Foreskin keratinocyte (primary cell): ENCODE measurements at places on chromosomes 1 and 21.

DNA sequence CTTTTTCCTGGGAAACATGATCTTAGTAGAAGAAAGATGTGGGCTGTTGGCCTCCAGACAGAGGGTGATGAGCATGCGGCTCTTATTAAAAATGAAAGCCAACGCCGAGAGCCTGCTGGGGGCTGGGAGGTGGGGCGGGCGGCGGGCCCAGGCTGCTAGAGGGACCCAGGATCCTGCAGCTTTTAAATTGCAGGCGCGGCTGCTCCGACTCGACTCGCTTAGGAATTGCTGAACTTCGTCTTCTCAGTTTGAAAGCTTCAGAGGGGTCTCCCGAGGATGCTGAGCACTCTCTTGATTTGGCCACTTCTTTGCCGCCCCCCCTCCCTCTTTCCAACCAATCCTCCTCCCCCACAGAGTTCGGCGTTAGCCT lies 1.2 kb downstream of the AGPAT3 start:
- no peak for DNase-seq

DNA sequence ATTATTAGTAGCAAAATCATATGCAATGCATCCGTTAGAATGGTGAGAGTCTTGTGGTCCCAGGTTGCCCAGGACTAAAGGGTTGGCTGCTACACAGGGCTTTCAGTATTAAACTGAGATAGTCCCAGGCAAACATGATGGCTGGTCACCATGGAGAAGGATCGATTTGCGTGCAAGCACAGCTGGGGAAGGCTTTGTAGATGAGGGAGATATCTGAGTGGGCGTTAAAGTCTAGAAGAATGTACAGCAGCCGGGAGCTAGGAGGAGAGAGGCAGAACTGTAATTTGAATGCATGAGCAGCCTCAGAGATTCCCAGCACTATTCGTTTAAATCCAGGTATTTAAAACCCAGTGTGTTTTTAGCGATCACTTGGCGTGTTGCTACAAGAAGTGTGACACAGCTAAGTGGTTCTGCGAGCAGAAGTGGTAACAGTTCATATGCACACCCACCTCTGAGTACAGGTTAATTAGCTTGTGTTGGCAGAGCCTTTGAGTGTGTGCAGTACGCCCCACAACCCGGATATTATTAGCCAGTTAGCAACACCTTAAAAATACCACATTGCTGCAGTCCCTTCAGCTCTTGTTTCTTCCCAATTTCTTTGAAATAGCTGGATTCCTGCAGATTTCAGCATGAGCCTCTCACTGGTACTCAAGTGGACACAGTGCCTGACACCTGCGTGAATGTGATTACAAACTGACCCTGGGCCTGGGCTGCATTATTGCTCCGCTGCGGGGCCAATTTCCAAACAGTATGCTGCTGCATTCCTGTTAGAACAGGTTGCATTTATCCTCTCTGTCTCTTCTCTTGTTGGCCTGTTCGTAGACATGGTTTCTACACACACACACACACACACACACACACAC lies 67.2 kb upstream of the SCAF4 start:
- DNase-seq: peak; percentile 70

GRCh38 chr1:10800778-10801177 lies 4.3 kb upstream of the CASZ1 start:
- no peak for DNase-seq

- DNase-seq: no peak
Observed at GRCh38 chr1:156744344-156744743, 3.5 kb upstream of the MRPL24 start.

GRCh38 chr21:32190493-32191144 lies 88.2 kb downstream of the MIS18A start:
- no peak for DNase-seq
